Activated T-helper 17 cell treated with anti-CD3 and anti-CD28 coated beads, Interleukin-2, amount 50 U/mL, for 72 hours (primary cell): ENCODE measurements at places on chromosomes 16 and 17. TPM values are rescaled to one million over a fixed set of nuclear protein-coding genes. Genes with fewer than 3 reads are reported as not detected.

The ODAD4 gene
- 0.63 TPM for total RNA-seq

The CLEC16A gene
- total RNA-seq: 24.8 TPM

The SOX9 gene
- not detected for total RNA-seq

The UNC13D gene
- total RNA-seq: 153 TPM

The P2RX1 gene
- 1.6 TPM for total RNA-seq

The CES1 gene
- not detected for total RNA-seq

The CHST4 gene
- total RNA-seq: not detected

The TPSD1 gene
- not detected for total RNA-seq

The NKD1 gene
- total RNA-seq: 0.66 TPM

The TLCD2 gene
- 1.1 TPM for total RNA-seq

DNA sequence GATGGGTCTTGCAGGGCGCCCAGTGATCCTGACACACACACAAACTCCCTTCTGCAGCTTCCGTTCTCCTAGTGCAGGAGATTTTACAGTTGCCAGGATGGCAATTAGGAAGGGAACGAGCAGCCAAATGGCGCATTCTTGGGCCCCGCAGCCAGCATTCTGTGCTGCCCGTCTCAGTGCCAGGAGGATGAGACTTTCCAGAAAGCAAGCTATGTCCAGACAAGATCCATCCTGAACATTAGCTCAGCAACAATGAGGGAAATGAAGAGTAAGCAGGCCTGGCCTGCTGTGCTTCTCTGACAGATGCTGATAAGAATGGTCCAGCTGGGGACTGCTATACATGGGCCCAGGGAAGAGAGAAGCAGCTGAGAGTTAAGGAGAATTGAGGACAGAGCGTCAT lies 16.5 kb downstream of the SPPL2C start:
- no peak for ATAC-seq

- ATAC-seq: peak; percentile 15
Measured at GRCh38 chr17:82301916-82302567, 15.4 kb downstream of the CD7 start.

- no peak for ATAC-seq
Measured at GRCh38 chr16:86224126-86224525, 286.2 kb upstream of the FOXF1 start.

GRCh38 chr17:17448076-17448475 lies 28.7 kb upstream of the MED9 start:
- no peak for ATAC-seq

- no peak for ATAC-seq
Measured at GRCh38 chr17:50817838-50818237, 17.5 kb upstream of the WFIKKN2 start.

- no peak for ATAC-seq
Measured at GRCh38 chr17:81241648-81242420, 2.7 kb downstream of the NDUFAF8 start.

- ATAC-seq: peak; percentile 54
Measured at GRCh38 chr17:17141860-17142552, 64.1 kb downstream of the PLD6 start.

GRCh38 chr17:76234354-76234679 lies 6.0 kb downstream of the RNF157 start:
- ATAC-seq: peak; percentile 69

GRCh38 chr16:2053897-2054296 lies 6.1 kb downstream of the TSC2 start:
- ATAC-seq: no peak

GRCh38 chr17:16243385-16243784 lies 26.4 kb downstream of the PIGL start:
- no peak for ATAC-seq

- ATAC-seq: no peak
Measured at GRCh38 chr16:86911437-86911958, 333.1 kb downstream of the FOXL1 start.

GRCh38 chr17:42310787-42311215 lies 22.5 kb downstream of the STAT5A start:
- ATAC-seq: peak; percentile 38

GRCh38 chr17:43031666-43032065 lies 6.6 kb downstream of the RND2 start:
- ATAC-seq: no peak

- peak; percentile 46 for ATAC-seq
Measured at GRCh38 chr17:42288803-42289610, 709 bp downstream of the STAT5A start.

DNA sequence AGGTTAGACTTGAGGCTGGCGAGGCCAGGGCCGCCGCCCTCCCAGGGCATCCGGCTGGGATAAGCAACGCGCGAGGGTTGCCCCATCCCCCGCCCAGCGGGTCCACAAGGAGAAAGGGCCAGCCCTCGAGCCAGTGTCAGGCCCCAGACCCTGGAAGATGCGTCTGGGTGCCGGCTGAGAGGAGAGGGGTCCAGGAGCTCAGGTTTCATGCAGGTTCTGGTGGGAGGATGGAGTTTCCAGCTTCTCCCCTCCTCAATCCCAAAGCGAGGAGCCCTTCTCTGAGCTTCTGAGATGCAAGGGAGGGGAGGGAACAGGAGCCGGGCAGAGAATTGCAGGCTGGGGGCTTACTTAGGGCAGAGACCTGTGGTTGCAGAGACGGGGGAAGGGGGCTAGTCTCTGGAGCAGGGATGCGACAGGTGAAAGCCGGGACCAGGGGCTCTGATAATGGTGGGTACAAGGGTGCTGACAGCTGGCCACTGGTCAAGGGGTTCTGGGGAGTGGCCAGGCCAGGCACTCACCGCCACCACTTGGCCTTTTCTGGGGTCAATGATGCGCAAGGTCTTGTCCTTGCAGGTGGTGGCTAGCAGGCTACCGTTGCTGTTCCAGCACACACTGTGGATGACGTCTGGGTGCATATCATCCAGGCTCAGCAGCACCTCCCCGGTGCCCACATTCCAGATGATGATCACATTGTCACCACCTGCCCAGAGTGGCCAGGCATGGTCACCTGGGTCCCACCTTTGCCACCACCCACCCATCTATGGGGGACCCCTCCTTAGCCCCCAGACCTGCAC lies 4.2 kb downstream of the CORO6 start:
- ATAC-seq: no peak

GRCh38 chr16:30602616-30603277 lies 7.4 kb downstream of the ZNF689 start:
- ATAC-seq: no peak

DNA sequence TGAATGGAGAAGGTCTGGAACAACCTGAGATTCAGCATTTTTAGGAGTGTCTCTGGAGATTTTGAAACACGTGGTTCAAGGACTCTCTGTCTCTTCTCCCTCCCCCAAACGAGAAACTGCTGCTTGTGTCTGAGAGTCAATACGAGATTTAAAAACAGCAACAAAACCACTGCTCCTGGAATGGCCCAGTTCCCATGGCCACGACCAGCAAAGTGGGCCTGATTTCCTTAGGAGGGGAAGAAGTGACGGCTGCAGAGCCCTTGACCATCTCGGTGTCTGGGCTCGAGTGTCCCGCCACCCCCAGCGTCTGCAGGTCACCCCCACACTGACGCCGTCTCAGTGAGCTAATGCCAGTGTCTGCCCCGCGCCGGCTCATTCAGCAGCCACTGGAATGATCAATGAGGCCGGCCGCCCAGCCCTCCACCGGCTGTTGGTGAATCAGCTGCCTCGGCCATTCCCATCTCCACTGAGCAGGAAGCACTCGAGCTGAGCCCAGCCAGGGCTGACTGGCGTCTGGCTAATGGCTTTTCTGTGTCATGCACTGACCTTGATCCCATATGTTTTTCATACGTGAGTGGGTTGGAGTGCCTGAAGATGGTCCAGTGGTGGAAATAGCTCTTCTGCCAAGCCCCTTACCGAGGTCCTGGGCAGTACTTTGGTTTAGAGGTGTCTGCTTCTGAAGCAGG lies 151.8 kb downstream of the PITPNC1 start:
- no peak for ATAC-seq

DNA sequence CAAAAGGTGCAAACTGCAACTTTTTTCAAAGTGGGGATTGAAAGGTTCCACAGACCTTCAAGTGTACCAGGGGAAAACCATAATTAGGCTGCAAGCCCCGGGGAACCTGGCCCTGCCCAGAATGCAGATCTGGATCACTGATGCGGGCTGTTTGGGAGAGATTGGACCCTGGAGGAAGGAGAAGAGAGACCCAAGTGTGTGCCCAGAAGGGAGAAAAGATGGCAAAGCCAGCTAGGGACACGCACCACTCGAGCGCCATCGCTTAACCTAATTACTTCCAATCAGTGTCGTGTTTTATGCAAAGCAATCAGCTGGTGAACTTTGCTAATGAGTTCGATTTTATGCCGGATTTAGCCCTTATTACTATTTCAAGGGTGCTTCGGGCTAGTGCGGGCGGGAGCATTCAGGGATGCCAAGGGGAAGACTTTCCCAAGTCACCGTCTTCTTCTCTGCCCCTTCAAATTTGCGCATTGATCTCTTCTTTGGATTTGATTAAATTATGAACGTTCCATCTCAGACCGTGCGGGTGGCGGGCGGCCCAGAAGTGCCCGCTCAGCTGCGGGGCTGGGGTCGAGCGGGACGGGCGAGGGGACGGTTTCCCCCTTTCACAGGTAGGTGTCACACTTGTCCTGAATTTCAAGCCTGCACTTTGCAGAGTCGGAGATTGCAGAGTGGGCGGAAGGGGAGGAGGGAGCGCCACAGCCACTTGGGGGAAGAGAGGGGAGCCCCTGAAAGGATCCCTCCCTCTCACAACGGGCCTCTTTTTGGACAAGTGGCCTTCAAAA lies 4.0 kb downstream of the IRX5 start:
- no peak for ATAC-seq

- ATAC-seq: peak; percentile 70
Measured at GRCh38 chr17:45852535-45853297, 8.0 kb downstream of the SPPL2C start.

DNA sequence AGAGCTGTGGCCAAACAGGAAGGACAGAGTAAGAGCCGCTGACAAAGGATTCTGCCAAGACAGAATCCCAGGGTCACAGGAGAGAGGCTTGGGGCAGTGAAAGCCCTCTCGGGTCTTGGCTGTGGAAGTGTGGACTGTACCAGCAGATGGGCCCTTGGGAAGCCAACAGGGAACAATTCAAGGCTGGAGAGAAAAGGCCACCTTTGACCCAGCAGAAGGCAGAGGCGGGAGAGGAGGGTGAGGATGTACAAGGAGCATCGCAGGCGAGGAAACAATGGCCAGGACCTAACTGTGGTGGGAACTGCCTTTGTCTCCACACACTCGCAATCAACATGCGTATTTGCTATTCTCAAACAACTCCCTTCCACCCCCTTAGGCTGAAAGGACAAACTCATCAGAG lies 15.7 kb downstream of the CARHSP1 start:
- ATAC-seq: no peak

- ATAC-seq: no peak
Measured at GRCh38 chr16:6616746-6617145, 715.9 kb upstream of the RBFOX1 start.

GRCh38 chr17:17227608-17228520 lies 9.1 kb downstream of the FLCN start:
- no peak for ATAC-seq
